ENCODE measurements at places on chromosomes 5 and 9.

GRCh38 chr9:7303907-7304626 lies 495.5 kb downstream of the DMAC1 start:
- DNase-seq, result no peak

DNA sequence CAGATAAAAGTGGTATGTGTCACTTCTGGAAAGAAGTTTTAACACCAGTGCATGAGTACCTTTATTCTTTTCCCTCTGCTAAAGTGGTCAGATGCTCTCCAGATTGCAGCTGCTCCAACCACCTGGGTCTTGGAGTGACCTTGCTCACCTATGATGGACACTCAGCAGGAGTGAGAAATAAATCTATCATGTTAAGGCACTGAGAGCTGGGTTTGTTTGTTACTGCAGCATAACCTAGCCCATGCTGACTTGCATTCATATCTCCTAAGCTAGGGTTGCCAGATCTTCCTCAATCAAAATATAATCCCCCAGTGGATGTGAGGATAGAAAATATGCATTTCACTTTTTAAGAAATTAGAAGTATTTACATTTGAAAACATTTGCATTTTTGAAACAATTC lies 295.9 kb downstream of the AGTPBP1 start:
- DNase-seq, result no peak

DNA sequence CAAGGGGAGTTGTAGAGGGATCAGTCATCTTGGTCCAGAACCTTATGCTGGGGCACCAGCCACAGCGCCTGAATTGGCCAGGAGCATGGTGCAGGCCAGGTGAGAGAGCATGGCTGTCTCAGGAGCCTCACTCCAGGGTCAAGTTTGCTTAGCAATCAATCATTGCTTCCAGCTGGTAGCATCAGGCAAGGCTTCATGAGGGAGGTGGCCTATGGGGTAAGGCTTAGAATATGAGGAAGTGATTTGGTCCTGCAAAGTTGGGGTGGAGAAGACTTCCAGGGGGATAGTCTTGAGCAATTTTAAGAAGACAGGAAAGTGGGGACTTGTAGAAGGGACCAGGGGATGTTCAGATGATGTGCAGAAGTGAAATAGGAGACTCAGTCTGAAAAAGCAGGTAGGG lies 53.9 kb upstream of the PITX1 start:
- no peak for DNase-seq

DNA sequence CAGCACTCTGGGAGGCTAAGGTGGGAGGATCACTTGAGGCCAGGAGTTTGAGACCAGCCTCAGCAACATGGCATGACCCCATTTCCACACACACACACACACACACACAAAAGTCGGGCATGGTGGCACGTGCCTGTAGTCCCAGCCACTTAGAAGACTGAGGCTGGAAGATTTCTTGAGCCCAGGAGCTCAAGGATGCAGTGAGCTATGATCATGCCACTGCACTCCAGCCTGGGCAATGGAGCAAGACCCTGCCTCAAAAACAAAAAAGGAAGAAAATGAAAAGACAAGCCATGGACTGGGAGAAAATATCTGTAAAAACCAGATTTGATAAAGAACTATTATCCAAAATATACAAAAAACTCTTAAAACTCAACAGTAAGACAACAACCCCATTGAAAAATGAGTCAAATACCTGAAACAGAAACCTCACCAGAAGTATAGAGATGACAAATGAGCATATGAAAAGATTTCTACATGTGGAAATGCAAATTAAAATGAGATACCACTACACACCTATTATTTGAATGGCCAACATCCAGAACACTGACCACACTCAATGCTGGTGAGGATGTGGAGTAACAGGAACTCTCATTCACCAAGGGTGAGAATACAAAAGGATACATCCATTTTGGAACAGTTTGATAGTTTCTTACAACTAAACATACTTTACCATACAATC lies 24.7 kb downstream of the DNAJA1 start:
- DNase-seq, result no peak

GRCh38 chr5:43634621-43635020 lies 31.6 kb downstream of the NNT start:
- DNase-seq, result no peak

DNA sequence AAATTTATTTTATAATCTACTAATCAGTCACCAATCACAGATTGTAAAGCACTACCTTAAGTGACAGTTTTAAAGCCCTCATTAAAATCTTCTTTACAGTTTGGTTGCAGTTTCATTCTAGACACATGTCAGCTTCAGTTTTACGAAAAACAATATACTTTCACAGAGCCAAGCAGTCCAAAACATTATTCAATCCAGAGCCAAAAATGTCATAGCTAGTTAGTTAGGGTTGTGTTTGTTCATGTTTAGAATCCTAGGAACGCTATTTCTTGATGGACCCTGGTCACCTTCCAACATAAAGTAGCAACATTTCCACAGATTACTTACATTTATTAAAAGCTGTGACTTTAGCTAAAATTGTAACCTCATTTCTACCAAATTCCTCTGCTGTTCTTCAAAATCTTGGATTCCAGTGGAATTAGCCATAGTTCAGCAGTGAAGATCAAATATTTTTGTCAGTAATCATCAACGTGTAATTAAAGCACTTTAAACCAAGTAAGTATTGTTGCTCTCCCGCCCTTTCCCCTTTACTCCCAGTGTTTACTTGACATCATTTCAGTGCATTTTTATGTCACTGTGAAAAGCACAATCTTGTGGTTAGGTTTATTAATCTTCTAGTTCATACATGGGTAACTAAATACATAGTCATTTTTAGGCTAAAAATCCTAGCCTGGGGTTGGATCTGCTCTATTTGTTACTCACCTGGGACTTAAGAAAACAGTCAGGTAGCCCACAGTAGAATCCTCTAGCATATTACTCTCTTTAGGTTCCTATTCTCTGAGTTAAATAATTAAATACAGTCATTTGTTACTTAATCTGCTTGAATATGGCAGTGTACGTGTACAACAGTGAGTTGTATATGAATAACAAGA lies 74.3 kb downstream of the NIPBL start:
- no peak for DNase-seq

DNA sequence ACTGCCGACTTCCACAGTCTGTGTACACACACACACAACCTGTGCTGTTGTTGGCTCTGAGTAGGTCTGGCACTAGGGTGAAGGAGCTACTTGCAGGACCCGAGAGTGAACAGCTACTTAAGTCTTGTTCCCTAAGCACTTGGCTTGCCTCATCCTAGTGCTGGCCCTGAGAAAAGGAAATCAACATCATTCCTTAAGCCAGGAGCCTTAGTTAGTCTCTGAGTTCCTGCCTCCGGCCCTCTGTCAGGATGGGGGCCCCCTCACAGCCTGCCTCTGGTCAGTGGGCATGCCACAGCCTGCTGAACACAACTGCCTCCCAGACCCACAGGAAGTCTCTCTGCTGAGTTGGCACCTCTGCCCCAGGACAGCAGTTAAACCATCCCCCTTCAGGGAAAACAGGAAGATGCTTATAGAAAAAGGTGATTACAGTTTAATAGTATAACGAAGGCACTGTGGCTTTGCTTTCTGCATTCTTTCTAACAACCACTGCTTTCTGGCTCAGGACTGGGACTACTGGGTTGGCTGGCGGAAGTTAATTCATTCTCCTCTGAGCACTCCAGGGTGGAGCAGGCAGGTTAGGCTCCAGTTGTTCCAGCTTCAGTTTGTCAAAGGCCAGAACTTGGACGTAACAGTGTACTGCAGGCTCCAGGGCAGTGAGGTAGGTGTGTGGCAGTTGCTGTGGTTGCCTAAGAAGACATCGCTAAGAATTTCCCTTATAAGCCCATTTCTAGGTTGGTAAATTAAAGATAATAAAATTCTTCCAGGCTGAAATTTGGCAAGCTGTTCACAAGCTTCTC lies 2.8 kb downstream of the MAMDC2 start:
- no peak for DNase-seq

DNA sequence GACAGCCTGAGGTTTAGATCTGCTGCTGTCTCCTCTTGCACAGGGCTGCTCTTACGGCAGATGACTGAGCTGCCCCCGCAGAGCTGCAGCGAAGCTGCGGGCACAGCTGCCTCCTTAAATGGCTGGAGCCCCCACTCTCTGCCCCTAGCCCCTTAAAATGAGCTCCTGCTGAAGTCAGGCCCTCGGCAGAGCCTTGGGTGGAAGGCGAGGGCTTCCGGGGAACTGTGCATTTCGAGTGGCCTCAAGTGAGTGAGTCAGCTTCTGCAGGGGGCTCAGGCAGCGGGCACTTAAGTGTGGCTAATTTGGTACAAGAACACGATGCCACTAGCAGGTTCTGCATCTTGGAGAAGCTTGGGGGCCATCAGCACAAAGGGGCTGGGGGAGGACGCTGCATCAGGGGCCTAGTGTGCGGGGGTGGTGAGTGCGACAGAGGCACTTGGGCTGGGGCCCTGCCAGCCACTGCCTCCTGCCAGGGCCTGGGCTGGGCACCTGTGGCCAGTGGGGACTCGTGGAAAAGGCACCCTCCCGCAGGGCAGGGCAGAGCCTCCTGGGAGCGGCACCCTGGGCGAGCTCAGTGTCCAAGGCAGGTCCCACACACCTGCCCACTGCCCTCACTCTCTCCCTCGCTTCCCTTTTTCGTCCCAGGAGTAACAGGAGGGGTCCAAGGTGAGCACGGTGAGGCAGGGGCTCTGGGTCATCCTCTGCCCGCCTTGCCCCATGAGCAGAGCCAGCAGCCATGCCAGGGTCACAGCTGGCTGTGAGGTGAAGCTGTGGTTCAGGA lies 28.8 kb upstream of the RNU6ATAC start:
- no peak for DNase-seq

DNA sequence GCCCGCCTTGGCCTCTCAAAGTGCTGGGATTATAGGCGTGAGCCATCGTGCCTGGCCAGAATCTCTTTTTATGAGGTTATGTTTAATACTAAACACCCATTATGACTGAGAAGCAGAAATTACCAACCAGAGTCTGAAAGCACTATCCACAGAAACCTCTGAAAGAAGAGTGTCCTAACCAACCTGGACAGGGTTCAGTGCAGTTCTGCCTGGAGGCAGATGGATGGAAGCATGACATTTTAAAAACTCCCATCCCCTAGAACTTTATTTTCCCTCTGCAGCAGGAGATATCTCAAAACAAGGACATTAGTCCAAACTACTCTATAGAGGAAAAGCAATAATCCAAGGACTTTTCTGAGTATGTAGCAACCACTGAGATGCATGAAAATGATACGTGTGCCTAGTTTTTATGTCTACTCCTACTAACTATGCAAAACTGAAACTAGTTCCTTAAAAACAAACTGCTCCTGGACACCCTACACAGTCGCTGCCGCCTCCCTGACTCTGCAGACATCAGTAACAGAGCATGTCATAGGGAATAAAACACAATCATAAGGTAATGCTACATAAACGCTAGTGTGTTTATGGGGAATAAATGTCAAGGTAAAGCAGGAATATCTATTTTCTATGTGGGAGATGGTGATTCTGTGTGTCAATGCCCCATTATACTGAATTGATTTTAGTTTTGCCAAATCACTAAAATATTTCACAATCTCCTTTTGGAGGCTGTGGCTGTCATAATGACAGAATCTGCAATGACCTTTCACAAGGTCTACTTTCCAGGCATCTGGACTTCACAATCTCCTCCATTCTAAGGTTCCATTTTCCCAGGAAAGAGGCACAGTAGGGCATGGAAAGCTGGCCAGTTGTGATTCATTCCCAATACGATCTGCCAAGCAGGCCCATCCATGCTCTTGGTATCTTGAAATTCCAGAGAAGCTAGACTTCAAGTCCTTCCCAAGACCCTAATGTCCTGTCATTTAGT lies 122.8 kb downstream of the SIL1 start:
- DNase-seq, result no peak
